ENCODE measurements at places on chromosomes 12 and 14. TPM values are rescaled to one million over a fixed set of nuclear protein-coding genes. Genes with fewer than 3 reads are reported as not detected.

- H3K4me3 ChIP-seq, result no peak overlapping the region
- no peaks in the 10 kb centered on the region for H3K36me3 ChIP-seq
- H3K27me3 ChIP-seq, result no peaks in the 10 kb centered on the region
- no peak overlapping the region for H3K27ac ChIP-seq
Measured at GRCh38 chr12:108672054-108672453, 38.4 kb upstream of the SELPLG start.

GRCh38 chr12:53212931-53213330 lies 5.9 kb upstream of the ITGB7 start:
- H3K27ac ChIP-seq, result no peak overlapping the region
- H3K27me3 ChIP-seq, result no peaks in the 10 kb centered on the region
- peaks cover 60% of the 10 kb centered on the region for H3K4me1 ChIP-seq
- H3K36me3 ChIP-seq, result peaks cover 37% of the 10 kb centered on the region
- no peak for DNase-seq
- no peak overlapping the region for H3K4me3 ChIP-seq

- no peaks in the 10 kb centered on the region for H3K4me1 ChIP-seq
- H3K27me3 ChIP-seq, result no peaks in the 10 kb centered on the region
- no peak overlapping the region for H3K27ac ChIP-seq
- no peaks in the 10 kb centered on the region for H3K36me3 ChIP-seq
- DNase-seq, result no peak
- no peak overlapping the region for H3K4me3 ChIP-seq
Measured at GRCh38 chr12:67957383-67957782, 31.9 kb upstream of the IFNG-AS1 start.

GRCh38 chr14:23608454-23608853 lies 27.7 kb upstream of the DHRS2 start:
- no peak for DNase-seq
- H3K36me3 ChIP-seq, result no peaks in the 10 kb centered on the region
- H3K27ac ChIP-seq, result no peak overlapping the region
- no peak overlapping the region for H3K4me3 ChIP-seq
- peaks cover 29% of the 10 kb centered on the region for H3K4me1 ChIP-seq

DNA sequence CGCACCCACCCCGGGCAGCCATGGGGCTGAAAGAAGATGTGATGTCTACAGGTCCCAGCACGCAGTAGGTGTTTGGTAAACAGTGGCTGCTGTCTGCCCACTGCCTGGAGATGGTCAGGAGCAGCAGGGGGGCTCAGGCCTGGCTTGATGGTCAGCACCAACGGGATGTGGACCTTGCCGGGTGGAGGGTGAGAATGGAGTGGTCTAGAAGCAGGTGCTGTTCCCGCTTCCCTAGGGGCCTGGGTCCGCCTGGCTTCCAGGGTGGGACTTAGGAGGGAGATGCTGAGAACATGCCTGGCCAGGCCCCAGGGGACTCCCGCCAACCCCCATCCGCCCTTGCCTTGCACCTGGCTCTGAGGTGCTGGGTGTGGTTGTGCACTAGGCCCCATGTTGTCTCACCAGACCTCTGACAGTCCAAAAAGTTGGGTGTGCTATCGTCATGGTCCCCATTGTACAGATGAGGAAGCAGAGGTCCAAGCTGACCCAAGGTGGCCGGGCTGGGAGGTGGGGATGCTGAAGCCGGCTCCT lies 12.9 kb downstream of the FAM222A start:
- no peaks in the 10 kb centered on the region for H3K36me3 ChIP-seq
- no peaks in the 10 kb centered on the region for H3K4me1 ChIP-seq
- H3K27me3 ChIP-seq, result no peaks in the 10 kb centered on the region
- DNase-seq, result no peak

- DNase-seq, result no peak
- H3K36me3 ChIP-seq, result no peaks in the 10 kb centered on the region
- no peaks in the 10 kb centered on the region for H3K27me3 ChIP-seq
- no peak overlapping the region for H3K4me3 ChIP-seq
- H3K27ac ChIP-seq, result no peak overlapping the region
- H3K4me1 ChIP-seq, result peaks cover 33% of the 10 kb centered on the region
Measured at GRCh38 chr12:3755898-3756297, 3.0 kb upstream of the CRACR2A start.

DNA sequence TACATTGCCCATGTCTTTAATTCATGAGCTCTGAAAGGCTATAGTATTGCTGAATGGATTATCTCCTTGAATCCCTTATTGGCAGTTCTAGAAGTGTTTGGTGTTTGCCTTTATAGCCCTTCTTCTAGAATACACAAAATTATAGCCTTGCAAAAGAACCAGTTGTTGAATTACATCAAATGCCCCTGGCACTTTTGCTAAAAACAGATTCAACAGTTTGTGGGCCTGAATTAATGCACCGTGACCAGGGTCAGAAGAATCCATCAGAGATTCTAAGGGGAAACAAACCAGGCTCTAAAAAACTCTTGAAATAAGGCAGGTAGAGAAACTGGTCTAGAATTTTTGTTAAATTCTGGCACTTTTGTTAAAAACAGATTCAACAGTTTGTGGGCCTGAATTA lies 197.8 kb downstream of the SOX5 start:
- H3K4me3 ChIP-seq, result no peak overlapping the region
- H3K4me1 ChIP-seq, result no peaks in the 10 kb centered on the region
- no peak for DNase-seq
- no peaks in the 10 kb centered on the region for H3K36me3 ChIP-seq
- no peaks in the 10 kb centered on the region for H3K27me3 ChIP-seq

- no peak overlapping the region for H3K4me3 ChIP-seq
- no peak for DNase-seq
- no peaks in the 10 kb centered on the region for H3K27me3 ChIP-seq
- H3K36me3 ChIP-seq, result no peaks in the 10 kb centered on the region
- no peaks in the 10 kb centered on the region for H3K4me1 ChIP-seq
Measured at GRCh38 chr14:49303946-49304516, 282.1 kb downstream of the RPS29 start.

DNA sequence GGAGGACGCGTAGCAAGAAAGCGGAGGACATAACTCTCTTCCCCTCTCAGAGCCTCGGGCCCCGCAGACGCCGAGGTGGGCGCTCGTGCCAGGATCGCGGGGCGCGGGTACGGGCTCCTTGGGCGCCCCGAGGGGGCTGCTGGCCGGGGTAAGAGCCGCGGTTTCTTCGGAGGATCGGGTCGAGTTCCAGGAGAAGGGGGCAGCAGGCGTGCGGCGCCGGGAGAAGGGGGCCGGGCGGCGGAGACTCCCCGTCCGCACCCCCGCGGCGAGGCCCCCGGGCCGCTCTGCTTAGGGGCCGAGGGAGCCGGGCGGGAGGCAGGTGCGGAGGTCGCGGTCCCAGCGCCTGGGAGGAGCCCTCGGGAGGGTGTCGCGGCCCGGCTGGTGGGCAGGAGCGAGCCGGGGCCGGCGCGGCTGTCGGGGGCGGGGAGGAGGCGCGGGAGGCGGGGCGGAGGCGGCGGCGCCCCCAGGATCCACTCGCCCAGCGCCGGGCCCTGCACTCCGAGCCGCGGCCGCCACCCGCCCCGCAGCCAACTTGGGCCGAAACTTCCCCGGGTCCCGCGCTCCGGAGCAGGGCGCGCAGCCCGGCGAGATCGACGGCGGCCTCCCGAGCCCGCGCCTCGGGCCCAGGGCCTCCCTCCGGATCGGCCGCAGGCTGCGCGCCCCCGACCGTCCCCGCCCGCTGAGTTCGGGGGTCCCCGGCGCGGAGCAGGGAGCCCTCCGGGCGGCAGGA lies 64.4 kb downstream of the FBXL14 start:
- peaks cover 47% of the 10 kb centered on the region for H3K27me3 ChIP-seq
- DNase-seq, result no peak
- H3K4me3 ChIP-seq, result no peak overlapping the region
- no peak overlapping the region for H3K27ac ChIP-seq
- H3K4me1 ChIP-seq, result peaks cover 39% of the 10 kb centered on the region
- H3K36me3 ChIP-seq, result no peaks in the 10 kb centered on the region

DNA sequence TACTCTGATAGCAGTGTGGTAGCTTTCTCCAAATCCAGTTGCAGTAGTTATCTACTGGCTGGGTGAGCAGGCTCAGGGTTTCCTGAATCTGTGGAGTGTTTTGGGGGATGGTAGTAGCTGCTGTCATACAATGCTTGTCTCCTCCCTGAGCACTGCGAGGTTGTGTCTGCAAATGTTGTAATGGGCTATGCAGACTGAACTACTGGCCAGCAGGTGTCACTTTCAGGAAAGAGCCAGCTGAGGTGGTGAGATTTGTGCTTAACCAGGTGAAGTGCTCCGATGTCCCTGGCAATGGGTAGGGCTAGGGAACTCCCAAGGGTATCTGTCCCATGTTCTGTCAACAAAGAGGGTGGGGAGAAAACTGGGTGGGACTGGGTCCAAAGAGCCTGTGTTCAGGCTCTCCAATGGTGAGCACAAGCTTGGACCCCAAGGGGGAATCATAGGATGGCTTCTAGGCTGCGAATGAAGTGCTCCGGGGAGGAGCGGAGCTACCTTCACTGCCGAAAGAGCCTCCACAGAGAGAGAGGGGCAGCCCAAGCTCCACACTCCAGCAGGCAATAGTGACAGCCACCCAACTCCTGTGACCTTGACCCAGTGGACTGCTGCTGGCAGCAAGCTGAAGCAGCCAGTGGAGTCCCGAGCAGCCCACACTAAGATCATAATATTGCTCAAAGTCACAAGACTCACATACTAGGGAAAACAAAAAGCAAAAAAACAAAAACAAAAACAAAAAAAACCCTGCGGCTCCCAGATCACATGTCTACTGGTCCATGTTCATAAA lies 1324.0 kb upstream of the USP15 start:
- H3K27ac ChIP-seq, result no peak overlapping the region
- H3K27me3 ChIP-seq, result no peaks in the 10 kb centered on the region
- no peak overlapping the region for H3K4me3 ChIP-seq
- DNase-seq, result no peak
- no peaks in the 10 kb centered on the region for H3K36me3 ChIP-seq

- no peaks in the 10 kb centered on the region for H3K27me3 ChIP-seq
- no peak for DNase-seq
- H3K27ac ChIP-seq, result no peak overlapping the region
- H3K4me1 ChIP-seq, result no peaks in the 10 kb centered on the region
- H3K36me3 ChIP-seq, result no peaks in the 10 kb centered on the region
Measured at GRCh38 chr12:80625901-80626300, 81.5 kb upstream of the MYF6 start.

GRCh38 chr12:60263161-60263560 lies 667.3 kb downstream of the SLC16A7 start:
- no peaks in the 10 kb centered on the region for H3K27me3 ChIP-seq
- H3K27ac ChIP-seq, result no peak overlapping the region
- no peak for DNase-seq
- no peaks in the 10 kb centered on the region for H3K4me1 ChIP-seq
- no peaks in the 10 kb centered on the region for H3K36me3 ChIP-seq
- no peak overlapping the region for H3K4me3 ChIP-seq

DNA sequence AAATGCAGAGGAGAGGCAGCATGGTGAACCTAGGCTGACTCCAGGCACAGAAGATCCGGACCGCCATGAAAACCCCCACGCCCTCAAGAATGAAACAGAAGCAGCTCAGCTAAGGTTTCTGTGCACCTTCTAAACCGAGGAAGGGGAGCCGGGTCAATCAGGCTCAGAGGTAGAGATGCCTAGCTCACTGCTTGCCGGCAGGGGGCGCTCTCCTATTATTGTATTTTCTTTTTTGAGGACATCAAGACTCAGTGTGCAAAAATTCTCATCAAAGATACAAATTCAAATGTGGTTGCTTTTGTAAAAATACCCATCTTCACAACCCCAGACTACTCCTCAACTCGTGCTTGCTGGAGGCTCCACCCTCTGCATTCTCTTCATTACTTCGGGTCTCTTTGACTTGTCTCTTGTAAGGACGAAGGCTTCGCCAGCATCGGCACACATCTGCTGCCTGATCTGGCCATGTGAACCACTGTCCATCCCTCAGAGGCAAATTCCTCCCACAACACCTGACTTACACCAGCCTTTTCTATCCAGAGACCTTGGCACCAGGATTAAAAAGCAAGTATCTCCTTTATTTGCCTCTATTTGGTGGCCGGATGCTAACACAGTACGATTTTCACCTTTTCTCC lies 33.4 kb upstream of the RNASE3 start:
- H3K27me3 ChIP-seq, result peaks cover 5% of the 10 kb centered on the region
- H3K4me1 ChIP-seq, result no peaks in the 10 kb centered on the region
- H3K4me3 ChIP-seq, result no peak overlapping the region
- no peak overlapping the region for H3K27ac ChIP-seq
- H3K36me3 ChIP-seq, result no peaks in the 10 kb centered on the region
- peak; percentile 61 for DNase-seq

DNA sequence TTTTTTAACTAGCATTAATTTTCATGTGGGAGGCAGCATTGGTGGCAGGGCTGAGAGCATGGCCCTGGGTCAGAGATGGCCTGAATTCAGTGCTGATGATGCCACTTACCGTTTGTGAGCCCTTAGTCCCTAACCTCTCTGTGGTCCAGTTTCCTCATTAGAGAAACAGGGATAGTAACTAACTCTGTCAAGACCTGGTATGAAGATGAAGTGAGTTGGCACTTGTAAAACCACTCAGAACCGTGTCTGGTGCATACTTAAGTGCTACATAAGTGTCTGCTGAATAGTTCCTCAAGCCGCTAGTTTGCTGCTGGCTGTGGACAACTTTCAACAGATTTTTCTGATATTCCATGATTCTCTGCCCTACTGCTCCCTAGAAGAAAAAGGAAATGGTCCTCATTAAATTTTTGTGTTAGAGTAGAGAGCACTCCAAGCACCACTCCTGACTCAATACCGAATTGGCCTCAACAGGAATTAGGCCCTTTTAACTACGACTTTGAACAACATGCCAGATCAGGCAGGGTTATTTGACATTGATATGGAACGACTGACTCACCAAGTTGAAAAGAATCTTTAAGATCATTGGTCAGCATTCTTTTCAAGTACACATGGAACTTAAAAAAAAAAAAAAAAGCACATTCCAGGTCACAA lies 250.2 kb downstream of the ANO2 start:
- no peaks in the 10 kb centered on the region for H3K4me1 ChIP-seq
- no peaks in the 10 kb centered on the region for H3K36me3 ChIP-seq
- DNase-seq, result no peak

- H3K27me3 ChIP-seq, result no peaks in the 10 kb centered on the region
- DNase-seq, result no peak
- H3K36me3 ChIP-seq, result no peaks in the 10 kb centered on the region
- no peak overlapping the region for H3K27ac ChIP-seq
- H3K4me3 ChIP-seq, result no peak overlapping the region
Measured at GRCh38 chr12:87922736-87923135, 106.5 kb downstream of the C12orf50 start.

GRCh38 chr14:84937016-84937415 lies 592.9 kb upstream of the FLRT2 start:
- H3K4me1 ChIP-seq, result no peaks in the 10 kb centered on the region
- no peak overlapping the region for H3K27ac ChIP-seq
- DNase-seq, result no peak
- H3K27me3 ChIP-seq, result no peaks in the 10 kb centered on the region

GRCh38 chr12:3600039-3600720 lies 109.2 kb downstream of the PRMT8 start:
- no peak overlapping the region for H3K4me3 ChIP-seq
- DNase-seq, result no peak
- H3K36me3 ChIP-seq, result no peaks in the 10 kb centered on the region
- no peaks in the 10 kb centered on the region for H3K4me1 ChIP-seq
- no peak overlapping the region for H3K27ac ChIP-seq

GRCh38 chr12:2165021-2165420 lies 112.2 kb downstream of the CACNA1C start:
- H3K36me3 ChIP-seq, result no peaks in the 10 kb centered on the region
- H3K27me3 ChIP-seq, result no peaks in the 10 kb centered on the region
- no peak overlapping the region for H3K27ac ChIP-seq
- no peaks in the 10 kb centered on the region for H3K4me1 ChIP-seq

LBHD2 gene
- not detected for total RNA-seq

HCAR1 gene
- 0.13 TPM for total RNA-seq

ASB2 gene
- total RNA-seq, result 93.5 TPM

CFAP54 gene
- total RNA-seq, result 0.88 TPM

SMIM41 gene
- total RNA-seq, result not detected

RASSF9 gene
- not detected for total RNA-seq

TAS2R9 gene
- not detected for total RNA-seq

RPGRIP1 gene
- not detected for total RNA-seq

PELI2 gene
- total RNA-seq, result 2.7 TPM

CLEC6A gene
- not detected for total RNA-seq
